ENCODE measurements at places on chromosomes 1 and 21. TPM values are rescaled to one million over a fixed set of nuclear protein-coding genes. Genes with fewer than 3 reads are reported as not detected.

GRCh38 chr1:229603371-229604005 lies 22.4 kb downstream of the TAF5L start:
- H3K36me3 ChIP-seq = peaks cover 55% of the 10 kb centered on the region
- H3K27me3 ChIP-seq = no peaks in the 10 kb centered on the region
- H3K4me3 ChIP-seq = no peak overlapping the region
- no peak for DNase-seq
- peaks cover 10% of the 10 kb centered on the region for H3K4me1 ChIP-seq

DNA sequence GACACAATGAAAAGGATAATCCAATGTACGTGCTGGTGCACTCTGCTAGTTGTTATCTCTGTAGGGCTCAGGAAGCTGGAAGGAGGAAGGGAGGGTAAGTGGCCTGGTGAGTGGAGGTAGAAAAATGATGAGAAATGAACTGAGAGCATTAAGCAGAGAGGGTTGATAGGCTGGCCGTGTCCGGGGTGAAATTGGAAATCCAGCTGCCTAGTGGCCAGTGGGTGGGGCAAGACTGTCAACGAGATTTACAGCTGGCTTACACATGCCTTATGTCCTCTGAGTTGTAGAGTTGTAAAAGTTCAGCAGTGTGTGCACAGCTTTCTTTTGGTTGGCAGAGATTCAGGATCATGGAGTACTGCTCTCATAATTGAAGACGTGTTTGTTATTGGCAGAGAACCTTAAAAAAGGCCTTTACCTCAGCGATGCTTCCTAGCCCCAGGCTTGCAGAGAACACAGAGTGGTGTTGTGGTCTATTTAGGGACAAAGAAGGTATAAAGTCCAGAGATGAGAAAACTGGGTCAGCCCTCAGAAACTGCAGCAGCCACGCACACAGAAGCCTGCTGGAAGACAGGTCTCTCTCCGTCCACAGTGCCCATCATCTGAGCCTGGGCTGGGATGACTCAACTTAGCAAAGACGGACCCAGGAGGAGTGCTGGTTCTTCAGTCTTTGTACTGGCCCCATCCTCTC lies 132.4 kb downstream of the EDEM3 start:
- peaks cover 4% of the 10 kb centered on the region for H3K27me3 ChIP-seq
- H3K4me1 ChIP-seq = no peaks in the 10 kb centered on the region
- no peak overlapping the region for H3K27ac ChIP-seq
- no peak for DNase-seq
- H3K36me3 ChIP-seq = no peaks in the 10 kb centered on the region

DNA sequence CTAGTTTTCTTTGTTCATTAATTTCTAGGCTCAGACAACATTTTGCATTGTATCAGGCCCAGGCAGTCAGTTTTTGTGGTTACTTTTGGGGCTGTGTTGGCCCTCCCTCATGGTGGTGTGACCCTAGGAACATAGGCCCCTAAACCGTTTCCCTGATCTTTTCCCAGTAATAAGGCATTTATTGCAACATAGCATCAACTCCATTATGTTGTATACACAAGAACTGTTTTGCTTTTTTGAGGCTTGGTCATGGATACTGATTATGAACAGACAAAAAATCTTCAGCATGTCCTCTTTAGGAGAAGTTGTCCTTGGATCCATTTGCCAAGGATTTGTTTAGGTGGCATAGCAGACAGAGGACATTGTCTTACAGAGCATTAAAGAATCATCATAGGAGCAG lies 10.3 kb downstream of the B3GALT2 start:
- H3K4me1 ChIP-seq = peaks cover 6% of the 10 kb centered on the region
- H3K27ac ChIP-seq = no peak overlapping the region
- no peak for DNase-seq
- H3K4me3 ChIP-seq = no peak overlapping the region

Gene PROK1
- total RNA-seq = not detected

Gene SPATA45
- not detected for total RNA-seq

GRCh38 chr1:16242556-16243214 lies 5.7 kb upstream of the CPLANE2 start:
- no peak overlapping the region for H3K4me3 ChIP-seq
- H3K27me3 ChIP-seq = no peaks in the 10 kb centered on the region
- no peak for DNase-seq
- no peak overlapping the region for H3K27ac ChIP-seq
